NCI-H1930 (cell line): ENCODE measurements at places on chromosomes 12 and 14.

DNA sequence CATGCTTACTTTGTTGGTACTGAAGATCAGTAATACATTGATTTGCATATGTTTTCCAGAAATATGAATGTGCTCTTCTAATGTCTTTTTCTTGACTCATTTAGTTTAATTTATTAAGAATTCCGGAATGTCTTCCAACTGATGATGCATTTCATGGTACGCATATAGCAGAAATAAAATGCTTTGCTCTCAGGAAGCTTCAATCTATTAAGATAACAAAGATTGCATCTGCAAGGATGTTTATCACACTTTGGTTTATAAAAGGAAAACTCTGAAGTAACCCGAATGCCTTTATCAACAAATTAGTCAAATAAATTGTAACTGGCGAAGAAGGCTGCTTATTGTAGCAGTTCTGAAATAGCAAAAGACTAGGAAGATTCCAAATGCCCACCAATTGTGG lies 166.4 kb upstream of the LMNTD1 start:
- DNase-seq: no peak

GRCh38 chr12:50069539-50069938 lies 12.1 kb downstream of the ASIC1 start:
- no peak for DNase-seq

DNA sequence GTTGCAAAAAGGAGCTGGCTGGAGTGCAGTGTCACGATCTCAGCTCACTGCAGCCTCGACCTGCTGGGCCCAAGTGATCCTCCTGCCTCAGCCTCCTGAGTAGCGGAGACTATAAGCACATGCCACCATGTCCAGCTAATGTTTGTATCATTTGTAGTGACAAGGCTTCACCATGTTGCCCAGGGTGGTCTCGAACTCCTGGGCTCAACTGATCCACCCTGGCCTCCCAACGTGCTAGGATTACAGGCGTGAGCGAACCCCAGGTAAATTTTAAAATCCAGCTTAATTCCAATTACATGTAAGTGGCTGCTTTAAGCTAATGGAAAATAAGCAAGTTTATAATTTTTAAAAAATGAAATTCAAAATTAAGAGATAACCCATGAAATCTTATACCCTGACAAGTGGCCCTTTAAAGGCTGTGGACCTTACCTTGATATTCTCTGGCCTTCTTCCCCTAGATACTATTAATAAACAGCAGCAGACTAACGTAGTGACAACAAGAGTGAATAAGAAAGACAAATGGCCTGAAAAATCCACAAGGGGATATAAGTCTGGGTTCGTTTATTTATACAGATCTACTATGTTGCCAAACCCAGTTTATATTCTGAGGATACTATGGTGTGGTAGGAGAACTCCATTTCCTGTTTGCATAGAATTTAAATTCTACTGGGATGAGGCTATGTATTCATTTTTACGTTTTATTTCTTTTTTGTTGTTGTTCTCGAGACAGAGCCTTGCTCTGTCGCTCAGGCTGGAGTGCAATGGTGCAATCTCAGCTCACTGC lies 25.6 kb upstream of the SLC2A3 start:
- no peak for DNase-seq

GRCh38 chr12:89889062-89889461 lies 180.4 kb upstream of the ATP2B1 start:
- DNase-seq: no peak

GRCh38 chr12:68270358-68270757 lies 17.0 kb upstream of the IL22 start:
- DNase-seq: no peak

DNA sequence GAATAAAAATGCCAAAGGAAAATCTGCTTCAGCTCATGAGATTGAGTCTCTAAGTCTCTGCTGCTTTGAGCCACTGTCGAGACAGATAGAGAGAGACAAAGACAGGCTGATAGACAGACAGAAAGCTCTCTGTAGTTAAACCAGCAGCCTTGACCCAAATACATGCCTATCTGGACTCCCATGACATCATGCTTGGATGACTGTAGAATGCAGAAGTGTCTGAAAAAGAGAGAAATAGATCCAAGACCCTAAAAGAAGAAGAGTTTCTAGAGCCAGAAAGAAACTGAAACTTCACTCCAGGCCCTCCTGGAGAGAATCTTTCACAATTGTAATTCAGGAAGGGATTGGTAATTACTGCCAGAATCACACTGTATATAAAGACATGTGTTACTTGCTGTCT lies 122.6 kb upstream of the PLXNC1 start:
- DNase-seq: no peak

GRCh38 chr12:76264611-76265012 lies 83.6 kb downstream of the BBS10 start:
- no peak for DNase-seq

DNA sequence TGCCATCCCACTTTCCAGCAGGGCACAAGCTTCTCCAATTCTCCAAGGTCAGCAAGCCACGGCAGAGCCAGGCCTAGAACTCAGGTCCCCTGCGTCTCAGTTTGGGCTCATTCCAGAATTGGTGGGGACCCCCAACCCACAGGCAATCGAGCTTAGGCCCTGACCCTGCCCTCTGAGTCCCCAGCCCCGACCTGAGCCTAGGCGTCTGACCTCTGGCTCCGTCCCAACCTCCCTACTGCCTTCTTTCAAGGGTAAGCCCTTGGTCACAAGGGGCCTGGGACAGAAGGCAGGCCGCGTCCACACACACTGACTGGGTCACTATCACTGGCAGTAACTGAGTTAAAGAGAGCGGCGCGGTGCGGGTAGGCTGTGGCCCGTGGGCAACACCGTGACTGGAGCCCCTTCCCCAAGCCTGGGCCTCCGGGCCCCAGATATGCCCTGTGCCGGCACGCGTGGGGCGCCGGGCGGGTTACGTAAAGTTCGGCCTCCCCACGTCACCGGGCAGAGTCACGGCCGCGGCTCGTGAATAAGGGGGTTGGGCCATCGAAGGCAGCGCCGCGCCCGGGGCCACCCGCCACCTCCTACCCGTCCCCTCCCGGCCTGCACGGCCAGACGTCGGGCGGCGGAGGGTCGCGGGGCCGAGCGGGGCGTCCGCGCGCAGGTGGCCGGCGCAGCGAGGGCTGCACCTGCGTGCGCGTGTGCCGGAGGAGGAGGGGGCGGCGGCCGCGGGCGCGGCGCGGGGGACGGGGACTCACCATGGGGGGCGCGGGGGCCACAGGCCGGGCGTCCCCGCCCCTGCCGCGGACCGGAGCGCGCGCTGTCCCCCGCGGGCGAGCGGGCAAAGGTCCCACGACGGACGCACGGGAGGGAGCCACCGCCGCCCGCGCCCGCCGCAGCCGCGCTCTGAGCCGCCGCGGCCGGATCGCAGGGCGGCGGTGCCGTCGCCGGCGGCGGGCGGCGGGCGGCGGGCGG lies 516 bp downstream of the ANKRD9 start:
- no peak for DNase-seq

DNA sequence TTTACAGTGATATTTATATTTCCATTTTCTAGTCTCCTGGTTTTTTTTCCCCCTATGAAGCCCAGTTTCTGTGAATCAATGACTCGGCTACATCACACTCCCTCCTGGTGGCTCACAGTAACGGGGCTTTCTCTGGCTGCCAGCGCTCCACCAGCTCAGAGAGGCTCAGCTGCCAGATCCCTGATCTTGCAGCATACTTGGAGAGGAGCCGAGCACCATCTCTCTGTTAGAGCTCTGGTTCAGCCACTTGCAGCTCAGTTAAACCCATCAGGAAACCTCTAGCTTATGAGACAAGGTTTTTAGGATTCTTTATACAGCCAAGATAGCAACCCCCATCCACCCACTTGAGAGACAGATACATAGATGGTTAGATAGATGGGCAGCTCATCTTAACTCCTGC lies 74.6 kb downstream of the CIT start:
- DNase-seq: no peak

- DNase-seq: no peak
Measured at GRCh38 chr12:79689061-79689476, 1.7 kb downstream of the PAWR start.

DNA sequence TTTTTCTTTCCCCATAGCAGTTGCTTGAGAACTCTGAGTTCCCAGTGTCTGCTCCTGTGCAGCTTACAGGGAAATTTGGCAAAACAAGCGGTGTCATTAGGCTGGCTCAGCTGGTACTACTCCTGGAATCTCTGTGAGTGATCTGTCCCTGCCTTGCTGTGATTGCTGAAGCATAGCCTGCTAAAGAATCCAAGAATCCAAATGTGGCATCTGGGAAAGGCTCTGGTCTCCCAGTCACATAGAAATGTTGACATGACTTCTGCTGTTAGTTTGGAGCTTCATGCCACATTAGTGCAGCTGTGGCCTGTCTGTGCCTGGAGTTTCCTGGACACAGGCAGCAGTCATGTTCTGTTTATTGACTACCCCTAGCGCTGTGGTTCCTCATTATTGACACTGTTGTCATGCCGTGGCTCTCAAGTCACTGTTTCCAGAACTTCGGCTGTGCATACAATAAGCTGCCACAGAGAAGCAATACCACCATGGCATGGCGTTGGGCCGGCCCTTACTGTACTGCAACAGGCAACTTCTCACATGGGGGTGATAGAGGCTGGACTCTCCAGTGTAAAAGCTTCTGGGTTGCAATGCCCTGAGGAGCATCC lies 166.8 kb downstream of the MYRFL start:
- DNase-seq: no peak

DNA sequence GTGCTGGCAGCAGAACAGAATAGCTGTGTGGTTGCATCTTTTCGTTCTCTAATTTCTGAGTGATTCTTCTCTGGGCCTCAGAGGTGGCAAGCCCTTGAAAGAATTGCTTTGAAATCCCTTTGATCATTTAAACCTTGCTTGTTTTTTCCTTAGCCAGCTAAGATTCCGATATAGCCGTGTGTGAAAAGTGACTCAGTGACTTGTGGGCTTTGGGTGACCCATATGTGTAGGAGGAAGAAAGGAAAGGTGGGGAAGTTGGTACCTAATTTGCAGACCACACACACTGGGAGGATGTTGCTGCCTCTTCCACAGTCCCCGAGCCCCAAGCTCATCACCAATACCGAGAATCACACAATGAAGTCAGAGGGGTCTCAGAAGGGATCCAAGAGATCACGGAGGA lies 18.8 kb downstream of the SLC24A4 start:
- no peak for DNase-seq

- no peak for DNase-seq
Measured at GRCh38 chr12:125606312-125606711, 541.1 kb downstream of the AACS start.

DNA sequence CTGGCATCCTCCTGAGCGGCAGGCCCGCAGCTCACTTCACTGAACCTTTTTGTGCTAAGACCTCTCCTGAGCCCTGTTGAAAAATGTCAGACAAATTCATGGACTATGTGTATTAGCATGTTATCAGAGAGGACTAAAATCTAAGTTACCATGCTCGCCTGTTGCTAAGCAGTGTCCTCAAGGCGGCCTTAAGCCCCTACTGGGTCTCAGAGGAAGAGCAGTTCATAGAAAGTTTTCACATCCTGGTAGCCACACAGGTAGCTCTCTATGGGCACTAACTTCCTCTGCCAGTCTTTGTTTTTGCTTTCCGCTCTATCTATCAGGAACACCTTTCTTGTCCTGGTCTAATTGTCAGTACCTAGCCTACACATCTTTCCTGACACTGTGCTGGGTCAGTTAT lies 306.6 kb upstream of the MIS18BP1 start:
- no peak for DNase-seq

- DNase-seq: no peak
Measured at GRCh38 chr14:64826333-64826732, 53.4 kb downstream of the SPTB start.

DNA sequence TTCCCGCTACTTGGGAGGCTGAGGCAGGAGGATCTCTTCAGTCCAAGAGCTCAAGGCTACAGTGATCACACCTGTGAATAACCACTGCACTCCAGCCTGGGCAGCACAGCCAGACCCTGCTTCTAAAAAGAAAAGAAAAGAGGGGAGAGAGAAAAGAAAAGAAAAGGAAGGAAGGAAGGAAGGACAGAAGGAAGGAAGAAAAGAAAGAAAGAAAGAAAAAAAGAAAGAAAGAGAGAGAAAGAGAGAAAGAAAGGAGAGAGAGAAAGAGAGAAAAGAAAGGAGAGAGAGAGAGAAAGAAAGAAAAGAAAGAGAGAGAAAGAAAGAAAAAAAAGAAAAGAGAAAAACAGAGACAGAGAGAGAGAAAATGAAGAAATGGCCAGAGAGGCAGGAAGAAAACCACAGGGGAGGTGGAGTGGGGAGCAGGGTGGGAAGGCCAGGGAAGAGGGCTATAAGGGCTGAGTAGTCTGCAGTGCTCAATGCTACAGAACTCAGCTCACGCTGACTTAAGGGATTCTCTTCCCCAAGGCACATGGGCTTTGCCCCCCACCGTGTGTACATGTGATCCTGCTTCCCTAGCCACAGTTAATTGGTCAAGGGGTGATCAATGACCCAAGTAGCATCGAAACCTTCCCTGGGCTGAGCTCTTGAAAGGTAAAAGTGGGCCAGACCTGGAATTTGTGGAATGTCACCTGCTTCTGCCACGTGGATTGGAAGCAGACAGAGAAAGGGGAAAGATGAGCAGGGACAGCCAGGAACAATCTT lies 90.4 kb upstream of the TMCC3 start:
- no peak for DNase-seq

DNA sequence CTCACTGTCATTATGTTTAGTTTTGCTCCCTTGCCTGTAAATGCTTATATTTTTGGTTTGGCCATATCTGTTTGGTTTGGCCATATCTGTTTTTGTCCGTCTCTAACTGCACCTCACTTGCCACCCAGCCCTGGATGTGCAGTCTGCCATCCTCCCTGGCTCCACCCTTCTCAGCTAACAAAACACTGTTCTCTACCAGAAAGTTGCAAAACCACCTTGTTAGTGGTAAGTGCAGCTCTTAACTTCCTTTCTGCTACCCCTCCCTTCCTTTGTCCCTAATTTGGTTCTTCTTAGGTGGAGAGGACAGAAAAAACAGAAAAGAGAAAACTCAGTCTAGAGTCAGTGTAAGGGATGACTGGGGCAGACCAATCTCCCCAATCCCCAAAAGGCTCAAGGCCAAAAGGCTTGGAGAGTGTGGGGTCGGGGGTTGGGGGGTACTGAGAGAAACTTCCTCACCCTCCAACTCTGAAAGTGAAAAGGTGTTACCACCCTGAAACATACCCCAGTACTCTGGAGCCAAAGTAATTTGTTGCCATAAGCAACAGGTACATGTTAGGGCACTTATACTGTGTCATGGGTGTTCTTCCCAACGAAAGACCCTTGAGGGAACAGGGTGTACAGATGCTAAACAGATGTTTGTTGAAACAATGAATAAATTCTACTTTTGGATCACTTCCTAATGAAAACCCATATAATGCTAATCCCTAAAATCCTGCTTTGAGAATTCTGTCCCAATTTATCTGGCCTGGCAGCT lies 5.0 kb downstream of the BIN2 start:
- DNase-seq: no peak

GRCh38 chr12:68587448-68587873 lies 23.2 kb upstream of the RAP1B start:
- DNase-seq: no peak
